OCI-M1 (cell line): ENCODE measurements at places on chromosomes 12 and 14.

GRCh38 chr12:7899755-7900154, 27.0 kb upstream of the SLC2A14 start:
- DNase-seq = no peak

GRCh38 chr12:96193725-96194575, at the start of gene ELK3:
Gene ELK3, plus strand, starts transcription at chr12:96194375.
- peak; percentile 55 for DNase-seq

- no peak for DNase-seq
These were observed 57.4 kb downstream of the FBXO33 start for GRCh38 chr14:39374851-39375250.

DNA sequence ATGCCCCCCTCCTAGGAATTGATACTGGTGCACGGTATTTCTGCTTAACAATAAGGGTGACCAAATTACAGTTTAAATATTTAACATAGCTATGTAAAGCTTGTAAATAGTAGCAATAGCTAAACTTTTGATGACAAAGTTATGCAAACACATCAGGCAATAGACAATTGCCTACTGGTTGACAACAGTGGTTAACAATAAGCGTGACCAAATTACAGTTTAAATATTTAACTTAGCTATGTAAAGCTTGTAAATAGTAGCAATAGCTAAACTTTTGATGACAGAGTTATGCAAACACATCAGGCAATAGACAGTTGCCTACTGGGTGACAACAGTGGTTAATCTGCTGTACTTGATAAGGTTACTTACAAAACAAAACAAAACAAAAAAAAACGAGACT, 886.5 kb upstream of the FLRT2 start:
- DNase-seq = no peak

- DNase-seq = no peak
These were observed 55.7 kb downstream of the PAX9 start for GRCh38 chr14:36717363-36717762.

- DNase-seq = no peak
These were observed 171.7 kb upstream of the FLRT2 start for GRCh38 chr14:85358136-85358785.

DNA sequence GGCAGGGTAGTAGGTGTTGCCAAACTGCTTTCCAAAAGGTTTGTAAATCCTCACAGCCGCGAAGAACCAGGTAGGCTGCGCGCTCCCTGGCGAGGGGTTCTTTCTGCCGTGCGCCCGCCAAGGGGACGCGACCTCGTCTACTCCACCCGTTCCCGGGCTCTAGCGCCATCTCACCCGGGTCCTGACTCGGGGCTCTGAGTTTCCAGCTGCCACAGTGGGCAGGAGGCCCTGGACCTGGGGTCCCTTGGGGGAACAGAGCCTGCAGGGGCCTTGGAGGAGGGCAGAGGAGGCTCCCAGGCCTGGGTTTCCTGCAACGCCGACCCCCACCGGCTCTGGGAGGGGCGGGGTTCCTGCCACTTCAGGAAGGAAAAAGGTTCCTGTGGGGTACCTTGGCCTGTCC, 706 bp downstream of the ANHX start:
- no peak for DNase-seq

- peak; percentile 80 for DNase-seq
These were observed 823 bp downstream of the RNF10 start for GRCh38 chr12:120534703-120535655.

DNA sequence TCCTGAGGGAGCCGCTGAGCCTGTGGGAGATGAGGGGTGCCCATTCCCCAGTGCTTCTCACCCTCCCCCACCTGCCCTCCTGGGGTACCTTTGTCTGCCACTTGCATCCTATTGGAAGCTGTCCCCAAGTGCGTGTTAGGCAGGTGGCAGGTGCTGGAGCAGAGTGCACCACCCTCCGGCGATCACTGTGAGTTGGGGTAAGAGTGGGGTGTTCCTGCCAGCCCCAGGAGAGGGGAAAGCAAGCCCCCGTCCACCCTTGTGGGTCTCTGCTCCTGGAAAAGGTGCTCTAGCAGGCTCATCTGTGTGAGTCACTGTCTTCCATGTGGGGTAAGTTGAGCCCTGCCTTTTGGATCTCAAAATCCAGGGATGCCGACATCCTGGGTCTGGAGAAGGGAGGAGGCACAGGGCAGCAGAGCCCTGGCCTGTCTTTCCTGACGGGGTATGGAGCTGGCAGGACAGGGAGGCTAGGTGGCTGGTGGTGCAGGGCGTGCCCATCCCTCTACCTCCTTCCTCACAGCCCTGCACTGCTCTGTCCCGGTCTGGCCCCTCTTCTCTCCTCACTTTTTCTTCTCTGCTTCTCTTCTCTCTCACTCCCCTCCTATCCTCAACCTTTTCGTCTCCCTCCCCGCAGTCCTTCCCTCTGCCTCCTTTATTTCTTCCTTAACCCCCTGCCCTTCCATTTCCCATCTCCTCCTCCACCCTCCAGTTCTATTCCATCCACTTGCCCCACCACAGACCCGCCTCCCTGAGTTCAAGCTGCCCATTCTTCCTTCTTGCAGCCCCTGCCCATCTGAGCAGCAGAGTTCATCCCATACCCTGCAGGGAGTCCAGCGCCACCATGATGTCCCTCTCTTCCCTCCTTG, 20.1 kb upstream of the KRT7 start:
- DNase-seq = no peak

DNA sequence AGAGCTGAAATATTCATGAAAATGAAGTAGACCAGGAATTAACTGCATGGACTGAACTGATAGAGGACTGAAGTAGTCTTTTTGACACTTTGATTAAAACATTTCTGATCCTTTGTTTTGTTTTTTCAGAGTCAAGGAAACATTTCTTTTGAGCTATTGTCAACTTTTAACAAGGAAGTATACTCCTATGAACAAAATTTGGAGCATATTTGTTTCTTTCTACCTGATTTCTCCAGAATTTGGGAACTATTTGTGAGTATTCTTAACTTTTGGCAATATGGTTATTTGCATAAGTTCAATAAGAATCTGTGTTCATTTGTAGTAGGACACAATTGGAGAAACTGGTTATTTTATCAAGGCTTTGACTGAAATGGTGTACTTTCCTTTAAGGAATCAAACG, 71.3 kb upstream of the HECTD1 start:
- DNase-seq = peak; percentile 27

- peak; percentile 75 for DNase-seq
These were observed 199.4 kb upstream of the NUDT4 start for GRCh38 chr12:93178154-93178878.

GRCh38 chr12:111276146-111276545, 92.7 kb downstream of the PHETA1 start:
- DNase-seq = no peak

DNA sequence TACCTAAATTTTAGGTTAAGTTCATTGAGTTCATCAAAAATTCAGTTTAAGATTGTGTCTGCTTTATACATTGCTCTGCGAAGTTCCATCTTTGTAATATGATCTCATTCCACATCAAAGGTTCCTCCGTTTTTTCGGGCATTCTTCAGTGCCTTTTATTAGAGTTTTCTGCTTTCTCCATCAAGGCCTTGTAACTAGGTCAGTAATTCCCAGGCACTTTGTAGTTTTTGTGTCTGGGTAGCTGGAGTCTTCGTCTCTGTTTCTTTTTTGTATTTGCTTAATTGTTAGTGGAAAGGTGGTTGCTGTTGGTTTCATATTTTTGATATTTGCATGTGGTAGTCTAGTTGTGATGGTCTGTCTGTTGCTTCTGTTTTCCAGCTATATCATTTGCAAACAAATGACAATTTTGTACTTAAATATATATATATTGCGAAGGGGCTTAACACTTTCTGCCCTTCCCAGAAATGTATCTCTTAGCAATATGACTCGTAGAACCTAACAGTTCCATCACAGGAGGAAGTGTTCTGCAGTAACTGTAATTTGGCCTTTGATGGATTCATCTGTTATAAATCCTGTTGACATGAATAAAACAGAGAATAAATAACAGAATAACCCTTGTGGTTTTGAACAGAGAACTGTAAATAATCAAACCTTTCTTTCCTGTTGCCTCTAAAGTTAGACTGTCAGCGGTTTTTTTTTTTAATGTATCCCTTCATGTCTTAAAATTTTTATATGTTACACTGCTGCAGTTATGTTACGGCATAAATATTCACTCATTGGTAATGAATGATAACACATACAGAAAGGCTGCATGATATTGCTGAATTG, 88.4 kb upstream of the DYNC1H1 start:
- DNase-seq = peak; percentile 24

DNA sequence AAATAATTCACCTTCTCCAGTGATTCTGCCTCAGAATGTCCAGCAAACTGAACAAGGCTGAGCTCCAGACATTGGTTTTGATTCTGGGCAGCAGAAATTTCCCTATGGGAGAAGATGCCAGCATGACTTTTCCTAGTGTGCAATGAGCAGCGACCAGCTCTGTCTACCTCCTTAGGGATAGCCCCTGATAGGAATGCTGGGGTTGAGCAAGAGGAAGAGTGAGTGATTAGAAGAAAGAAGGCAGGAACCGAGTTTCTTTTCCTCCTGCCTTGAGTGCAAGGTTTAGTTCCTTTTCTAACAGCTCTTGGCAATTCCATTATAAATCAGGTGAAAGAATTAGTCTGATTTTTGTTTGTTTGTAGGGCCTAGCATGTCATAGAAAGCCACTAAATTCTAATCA, 379.0 kb downstream of the DAD1 start:
- DNase-seq = no peak

DNA sequence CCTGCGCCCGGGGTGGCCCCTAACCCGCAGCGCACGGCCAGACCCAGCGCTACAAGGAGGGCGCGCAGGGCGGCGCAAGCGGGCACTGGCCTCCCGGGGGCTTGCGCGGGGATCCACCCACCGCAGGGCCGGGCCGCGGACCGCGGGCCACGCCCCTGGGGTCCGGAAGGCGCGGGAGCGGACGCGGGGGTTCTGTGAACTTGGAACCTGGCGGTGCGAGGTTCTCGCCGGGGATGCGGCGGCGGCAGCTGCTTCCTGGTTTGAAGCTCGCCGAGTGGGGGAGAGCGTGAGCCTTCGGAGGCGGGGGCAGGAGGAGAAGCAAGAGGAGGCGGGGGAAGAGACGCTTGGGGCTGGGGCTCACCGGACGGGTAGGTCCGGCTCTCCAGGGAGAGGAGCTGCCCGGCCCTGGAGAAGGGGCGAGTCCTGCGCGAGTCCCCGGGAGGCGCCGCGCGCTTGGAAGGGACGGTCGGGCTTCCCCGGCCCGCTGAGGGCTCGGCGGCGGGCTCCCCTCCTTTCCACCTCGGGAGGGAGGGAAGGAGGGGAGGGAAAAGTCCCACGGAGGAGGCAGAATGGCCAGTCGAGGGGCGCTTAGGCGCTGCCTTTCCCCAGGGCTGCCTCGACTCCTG, at the start of gene PRKCH:
PRKCH (plus strand) TSS at position 195 of the 626 bp plus-strand sequence. CDS start 523 bp downstream, outside the sequence.
- no peak for DNase-seq

- DNase-seq = peak; percentile 24
These were observed 192.1 kb upstream of the GARIN6 start for GRCh38 chr12:99455350-99456035.

DNA sequence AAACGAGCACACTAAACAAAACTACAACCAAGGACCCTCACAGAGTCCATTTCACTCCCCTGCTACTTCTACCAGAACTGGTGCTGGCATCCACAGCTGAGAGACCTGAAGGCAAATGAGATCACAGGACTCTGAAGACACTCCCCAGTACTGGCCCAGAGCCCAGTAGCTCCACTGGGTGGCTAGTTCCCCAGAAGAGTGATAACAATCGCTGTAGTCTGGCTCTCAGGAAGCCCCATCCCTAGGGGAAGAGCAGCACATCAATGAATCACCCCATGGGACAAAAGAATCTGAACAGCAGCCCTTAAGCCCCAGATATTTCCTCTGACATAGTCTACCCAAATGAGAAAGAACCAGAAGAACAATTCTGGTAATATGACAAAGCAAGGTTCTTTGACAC, 190.7 kb upstream of the BMP4 start:
- DNase-seq = peak; percentile 0

DNA sequence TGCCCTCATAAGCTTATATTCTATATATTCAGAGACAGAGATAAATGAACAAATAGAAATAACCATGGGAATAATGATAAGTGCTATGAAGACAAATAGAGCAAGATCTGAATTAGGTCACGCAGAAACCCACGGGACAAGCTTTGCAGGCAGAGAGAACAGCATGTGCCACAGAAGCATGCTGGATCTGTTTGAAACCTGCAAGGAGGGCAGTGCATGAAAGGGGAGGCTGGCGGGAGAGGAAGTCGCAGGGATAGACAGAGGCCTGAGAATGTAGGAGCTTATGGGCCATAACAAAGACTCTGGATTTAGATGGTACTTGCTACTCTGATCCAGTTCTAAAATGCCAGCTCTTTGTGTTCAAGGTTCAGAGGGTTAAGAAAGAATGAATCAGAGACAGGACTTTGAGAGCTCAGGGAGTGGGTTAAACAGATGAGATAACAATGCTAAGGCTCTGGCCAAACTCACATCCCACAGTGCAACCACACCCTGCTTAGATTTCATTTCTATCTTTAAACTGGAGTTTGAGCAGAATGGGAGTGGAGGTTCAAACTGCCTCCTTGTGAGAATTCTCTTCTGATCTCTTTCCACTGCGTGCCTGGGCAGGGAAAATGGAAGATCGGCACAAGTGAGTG, 49.2 kb upstream of the PPP1R12A start:
- DNase-seq = peak; percentile 39

DNA sequence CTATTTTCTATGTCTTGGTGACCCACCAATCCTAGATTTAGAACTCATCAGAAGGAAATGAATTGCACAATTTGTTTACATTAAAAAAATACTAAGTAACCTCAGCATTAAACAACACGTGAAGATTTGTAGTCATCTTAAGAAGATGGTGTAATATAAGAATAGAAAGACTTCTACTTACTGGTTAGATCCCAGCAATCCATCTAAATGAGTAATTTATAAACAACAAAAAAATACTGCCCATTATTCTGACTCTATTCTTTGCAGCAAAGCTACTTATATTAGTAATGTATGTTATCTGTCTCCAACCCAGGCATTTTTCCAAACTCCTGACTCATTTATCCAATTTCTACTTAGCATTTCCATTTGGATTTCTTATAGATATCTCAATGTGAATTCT, 67.8 kb downstream of the CD163L1 start:
- no peak for DNase-seq

GRCh38 chr12:47686645-47687240, 19.1 kb downstream of the RPAP3 start:
- peak; percentile 74 for DNase-seq
